Stimulated activated naive CD4-positive, alpha-beta T cell treated with Interleukin-2 at 50 U/mL for 16 hours (primary cell): ENCODE measurements at places on chromosomes 2 and 18.

DNA sequence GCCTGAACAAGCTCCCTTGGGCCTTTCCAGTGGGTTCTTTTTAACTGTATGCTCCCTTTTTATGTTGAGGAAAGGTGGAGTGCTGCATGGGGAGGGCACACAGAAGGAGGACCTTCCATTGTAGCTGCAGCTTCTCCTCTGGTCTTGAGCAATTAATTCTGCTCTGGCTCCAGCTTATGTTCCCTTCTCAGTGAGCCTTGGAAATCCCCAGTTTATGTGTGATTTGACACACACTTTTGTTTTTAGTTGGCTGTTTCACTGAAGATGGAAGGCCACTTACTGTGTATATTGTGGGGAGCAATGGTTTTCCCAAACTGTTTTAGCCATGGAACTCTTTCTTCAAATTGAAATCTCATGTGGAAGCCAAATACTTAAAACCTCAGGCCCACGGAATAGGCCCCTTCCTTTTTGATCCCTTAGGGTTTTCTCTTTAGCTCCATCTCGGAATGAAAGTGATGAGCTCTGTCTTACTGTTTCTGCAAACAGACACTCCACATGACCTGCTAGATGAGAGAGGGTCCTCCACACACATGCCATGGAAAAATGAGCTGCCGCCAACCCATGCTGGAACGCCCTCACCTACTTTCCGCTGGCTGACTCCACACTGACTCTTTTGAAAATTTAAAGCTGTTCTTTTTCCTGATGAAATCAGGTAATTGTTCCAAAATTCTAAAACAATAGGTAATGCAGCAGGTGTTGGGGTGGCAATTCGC, 280.9 kb upstream of the SIX2 start:
- DNase-seq, result no peak

GRCh38 chr2:66538291-66538690, 103.4 kb downstream of the MEIS1 start:
- no peak for DNase-seq

DNA sequence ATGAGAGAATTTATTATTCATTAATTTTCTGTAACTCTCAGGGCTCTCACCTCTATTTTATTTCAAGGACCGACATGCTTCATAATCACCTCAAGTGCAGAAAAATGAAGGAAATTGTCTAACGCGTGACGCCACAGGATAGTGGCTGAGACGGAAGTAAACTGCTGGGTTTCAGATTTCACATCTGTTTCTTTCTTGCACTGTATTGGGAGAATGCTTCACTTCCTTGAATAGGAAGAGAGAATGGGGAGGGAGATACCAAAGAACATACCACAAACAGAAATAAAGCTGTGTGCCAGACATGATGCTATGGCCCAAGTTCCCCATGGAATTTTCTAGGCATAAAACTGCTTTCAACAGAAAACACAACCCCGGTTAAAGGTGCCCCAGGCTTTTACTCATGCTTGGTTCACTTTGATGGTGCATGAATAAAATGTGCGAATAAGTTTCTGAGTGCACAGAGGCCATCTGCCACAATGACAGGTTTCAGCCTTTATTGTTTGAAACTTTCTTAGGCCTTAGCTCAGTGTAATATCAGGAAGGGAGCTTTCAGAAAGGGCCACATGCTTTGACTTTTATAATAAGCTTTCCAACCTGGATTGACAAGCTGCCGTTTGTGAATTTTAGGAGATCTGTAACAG, 1116.4 kb downstream of the SOCS6 start:
- no peak for DNase-seq

- DNase-seq, result no peak
Observed at GRCh38 chr2:159904959-159905305, 106.9 kb upstream of the CD302 start.

GRCh38 chr2:178246696-178247095, 52.4 kb downstream of the OSBPL6 start:
- no peak for DNase-seq

DNA sequence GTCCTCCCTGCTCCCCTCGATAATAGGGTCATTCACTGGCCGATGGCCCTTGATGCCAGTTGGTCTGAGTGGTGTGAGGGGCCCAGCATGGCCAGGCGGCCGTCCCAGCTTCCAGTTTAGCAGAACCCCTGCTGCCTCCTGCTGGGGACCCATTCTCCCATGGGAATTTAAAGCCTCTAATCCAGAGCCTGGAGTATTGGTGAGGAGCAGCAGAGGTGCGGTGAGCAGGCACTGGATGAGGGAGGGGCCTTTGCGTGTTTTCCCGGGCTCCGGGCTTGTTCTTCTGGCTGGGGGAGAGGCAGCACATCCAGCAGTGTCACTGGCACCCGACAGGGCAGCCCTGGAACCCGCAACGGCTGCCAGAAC, 17.4 kb downstream of the KCNIP3 start:
- no peak for DNase-seq

DNA sequence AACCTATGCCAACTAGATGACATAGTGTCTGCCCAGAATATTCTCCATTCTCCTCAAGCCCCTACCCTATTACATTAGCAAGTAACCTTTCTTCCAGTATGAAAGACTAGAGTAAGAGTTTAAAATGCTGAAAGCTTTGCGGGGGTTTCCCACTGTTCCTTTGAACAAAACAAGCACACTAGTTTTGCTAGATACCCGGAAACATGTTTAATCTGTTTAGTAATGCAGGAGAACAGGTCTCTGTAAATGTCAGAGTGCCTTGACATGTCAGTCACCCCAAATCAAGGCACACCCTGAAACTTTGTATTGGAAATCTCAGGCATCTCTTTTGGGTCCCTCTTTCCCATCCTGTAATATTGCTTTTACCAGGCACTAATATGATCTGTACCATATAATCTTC, 11.6 kb downstream of the GALNT5 start:
- DNase-seq, result no peak

DNA sequence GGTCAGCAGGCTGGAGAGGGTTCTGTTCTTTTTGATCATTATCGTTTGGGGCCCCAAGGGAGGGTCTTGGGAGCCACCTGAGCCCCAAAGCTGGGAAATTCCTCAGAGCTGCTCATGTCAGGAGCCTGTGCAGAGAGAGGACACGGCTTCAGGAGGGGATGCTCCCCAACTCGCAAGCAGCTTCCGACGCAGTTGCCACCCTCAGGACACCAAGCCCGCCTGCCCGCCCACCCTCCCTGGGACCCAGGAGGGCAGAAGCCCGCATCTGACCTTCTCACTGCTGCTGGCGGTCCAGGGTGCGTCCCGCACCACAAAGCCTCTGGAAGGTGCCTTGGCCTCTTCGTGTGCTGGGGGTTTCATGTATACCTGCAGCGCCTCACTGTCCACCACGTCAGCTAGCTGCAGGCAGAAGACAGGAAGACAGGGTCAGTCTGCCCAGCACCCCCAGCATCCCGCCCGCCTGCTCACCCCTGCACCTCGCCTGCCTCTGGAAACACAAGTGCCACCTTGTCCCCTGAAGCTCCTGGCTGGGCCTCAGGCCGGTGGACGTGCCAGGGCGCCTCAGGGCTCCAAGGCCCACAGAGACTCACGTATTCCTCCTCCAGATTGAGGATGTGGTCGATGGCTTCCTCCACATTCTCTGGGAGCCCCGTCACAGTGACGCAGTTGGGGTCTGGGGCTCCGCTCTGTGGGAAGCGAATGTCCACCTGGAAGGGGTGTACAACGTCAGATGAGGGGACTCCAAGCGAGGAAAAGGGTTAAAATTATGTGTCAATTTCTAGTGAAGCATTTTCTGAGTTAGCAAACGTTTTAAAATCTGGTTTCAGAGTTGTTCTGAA, 41.3 kb downstream of the ANO7 start:
- DNase-seq, result no peak

GRCh38 chr18:30997223-30997622, 45.3 kb downstream of the DSC3 start:
- no peak for DNase-seq

GRCh38 chr2:65057391-65058052, 1.3 kb downstream of the CEP68 start:
- DNase-seq, result peak; percentile 49

GRCh38 chr2:162069267-162069903, 4.6 kb downstream of the DPP4 start:
- no peak for DNase-seq

- no peak for DNase-seq
Observed at GRCh38 chr2:46378616-46379015, 81.4 kb downstream of the EPAS1 start.

- DNase-seq, result peak; percentile 77
Observed at GRCh38 chr2:37389989-37390765, 45.7 kb downstream of the QPCT start.

- no peak for DNase-seq
Observed at GRCh38 chr2:217857624-217858506, 144.9 kb downstream of the TNS1 start.

DNA sequence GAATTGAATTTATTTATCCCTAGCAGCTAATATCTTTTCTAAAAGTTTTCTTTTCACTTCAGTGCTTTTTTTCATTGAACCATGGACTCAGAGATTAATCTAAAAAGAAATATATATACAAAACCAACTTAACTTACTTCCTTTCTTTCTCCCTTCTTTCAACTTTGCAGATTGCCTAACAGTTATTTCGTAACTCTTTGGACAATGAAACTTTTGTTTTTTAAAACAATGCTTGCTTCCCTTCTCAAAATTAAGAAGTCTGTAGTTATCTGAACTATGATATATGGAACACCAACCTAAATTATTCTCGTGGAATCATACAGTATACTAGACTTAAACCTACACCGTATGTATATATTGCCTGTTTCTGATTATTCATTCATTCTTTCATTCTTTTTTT, 62.9 kb downstream of the MIB1 start:
- DNase-seq, result no peak

DNA sequence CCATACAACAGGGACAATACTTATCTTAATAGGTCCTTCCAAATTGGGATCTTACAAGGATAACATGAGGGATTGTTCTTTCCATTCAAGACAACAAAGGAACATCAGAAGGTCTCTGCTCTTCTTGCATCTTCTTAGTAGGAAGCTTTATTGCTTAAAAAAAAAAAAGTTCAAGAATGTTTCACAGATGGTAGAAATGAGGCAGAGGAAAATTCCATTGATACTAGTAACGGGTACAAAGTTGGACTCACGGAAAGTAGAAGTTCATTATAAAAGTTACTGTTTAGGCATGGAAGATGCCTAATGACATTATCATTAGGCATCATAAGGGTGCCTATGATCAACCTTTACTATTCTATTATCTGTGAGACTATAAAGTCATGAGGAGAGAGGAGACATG, 136.2 kb downstream of the LAMA3 start:
- DNase-seq, result no peak

DNA sequence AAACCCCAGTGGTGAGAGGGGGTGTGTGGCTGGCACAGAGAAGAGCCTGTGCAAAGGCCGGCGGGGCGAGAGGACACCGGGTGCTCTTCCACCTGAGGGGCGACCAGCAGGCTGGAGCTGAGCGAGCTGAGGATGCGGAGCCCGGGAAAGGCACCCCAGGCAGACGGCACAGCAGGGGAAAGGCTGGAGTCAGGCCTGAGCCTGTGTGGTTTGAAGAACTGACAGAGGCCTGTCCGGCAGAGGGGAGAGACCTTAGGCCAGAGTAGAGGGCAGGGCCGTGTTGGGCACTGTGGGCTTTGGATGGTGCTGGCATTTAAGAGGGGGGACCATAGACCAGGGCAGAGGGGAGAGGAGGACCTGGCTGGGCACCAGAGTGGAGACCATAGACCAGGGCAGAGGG, 149.8 kb downstream of the RTP5 start:
- no peak for DNase-seq

DNA sequence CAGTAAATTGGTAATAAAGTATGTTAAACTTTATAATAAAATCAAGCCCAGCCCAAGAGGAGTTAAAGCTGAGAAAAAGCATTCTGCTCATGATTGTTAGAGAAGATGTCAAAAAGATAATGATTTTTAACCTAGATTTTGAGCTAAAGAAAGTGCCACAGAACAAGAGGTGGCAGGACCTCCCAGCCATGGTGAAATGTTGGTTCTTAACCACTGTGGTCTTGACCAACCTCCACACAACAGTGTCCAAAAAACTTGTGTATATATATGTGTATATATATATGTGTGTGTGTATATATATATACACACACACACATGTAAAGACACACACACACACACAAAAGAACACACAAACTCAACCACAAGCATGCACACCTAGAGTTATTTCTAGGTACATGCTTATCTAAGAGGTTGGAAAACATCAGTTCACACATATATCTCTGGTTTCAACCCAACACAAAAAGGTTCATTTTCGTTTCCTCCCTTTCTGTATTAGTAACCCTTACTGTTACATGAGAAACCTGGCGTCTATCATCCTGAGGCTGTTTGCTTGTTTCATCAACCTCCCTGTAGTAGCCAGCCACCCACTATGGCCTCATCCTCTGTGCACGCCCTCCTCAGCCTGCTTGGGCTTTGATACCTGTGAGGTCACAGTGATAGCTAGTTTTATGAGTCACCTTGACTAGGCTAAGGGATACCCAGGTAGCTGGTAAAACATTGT, 631.8 kb upstream of the ID2 start:
- peak; percentile 53 for DNase-seq

DNA sequence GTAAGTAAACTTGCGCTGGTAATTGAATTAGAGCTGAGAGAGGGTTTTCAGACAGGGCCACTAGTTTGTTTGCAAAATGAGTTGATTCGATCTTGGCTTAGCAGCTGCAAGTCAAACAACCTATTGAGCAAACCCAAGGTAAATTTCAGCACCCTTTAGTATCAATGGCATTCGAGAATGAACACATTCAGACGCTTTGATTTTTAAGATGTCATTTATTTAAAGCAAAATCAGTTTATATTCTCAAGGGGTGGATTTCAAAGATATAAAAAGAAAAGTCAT, 44.2 kb downstream of the TGIF1 start:
- DNase-seq, result no peak

DNA sequence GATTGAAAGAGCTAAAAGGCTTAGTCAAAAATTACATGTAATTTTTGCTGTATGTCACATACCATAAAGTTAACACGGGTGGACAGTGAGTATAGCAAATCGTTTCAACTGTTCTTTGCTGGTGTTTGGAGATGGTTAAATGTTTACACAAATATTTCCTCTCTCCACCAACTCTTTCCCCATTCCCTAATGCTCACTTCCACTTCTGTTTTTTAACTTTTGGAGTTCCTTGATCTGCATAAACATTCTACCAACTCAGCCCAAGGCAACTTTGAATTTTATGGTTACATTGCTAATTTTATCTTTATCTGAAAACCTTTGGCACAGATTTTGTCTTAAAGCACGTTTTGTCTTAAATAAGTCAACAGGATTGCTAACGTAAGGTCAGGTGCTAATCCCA, 1.9 kb upstream of the SPOPL start:
- DNase-seq, result no peak

DNA sequence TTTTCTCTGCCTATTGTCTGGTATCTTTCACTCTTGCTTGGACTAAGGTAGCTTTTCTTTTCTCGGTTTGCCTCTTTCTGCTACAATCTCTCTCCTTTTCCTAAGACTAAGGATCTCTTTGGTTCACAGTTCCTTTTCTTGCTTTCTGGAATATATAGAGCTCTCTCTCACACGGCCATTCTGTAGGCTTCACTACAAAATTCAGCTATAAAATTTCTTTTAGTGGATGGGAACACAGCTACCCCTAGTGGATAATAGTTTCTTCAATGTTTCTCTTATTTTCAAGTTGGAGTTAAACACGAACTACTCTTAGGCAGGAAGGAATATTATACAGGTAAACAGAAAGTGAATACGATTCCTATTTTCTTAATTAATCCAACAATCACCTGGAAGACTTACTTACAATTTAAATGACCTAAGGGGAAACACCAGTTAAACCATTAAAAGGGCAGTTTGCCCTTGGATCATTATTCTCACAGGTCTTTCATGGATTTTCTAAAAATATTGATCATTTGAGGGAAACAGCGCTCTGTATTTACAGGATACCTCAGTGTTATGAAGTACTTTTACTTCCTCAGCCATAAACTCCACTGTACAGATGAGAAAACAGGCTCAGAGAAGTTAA, 140.5 kb downstream of the LRP2 start:
- DNase-seq, result no peak
